ENCODE measurements at places on chromosomes 2 and 18. TPM values are rescaled to one million over a fixed set of nuclear protein-coding genes. Genes with fewer than 3 reads are reported as not detected.

ASIC4 gene
- total RNA-seq = under 0.01 TPM

DNA sequence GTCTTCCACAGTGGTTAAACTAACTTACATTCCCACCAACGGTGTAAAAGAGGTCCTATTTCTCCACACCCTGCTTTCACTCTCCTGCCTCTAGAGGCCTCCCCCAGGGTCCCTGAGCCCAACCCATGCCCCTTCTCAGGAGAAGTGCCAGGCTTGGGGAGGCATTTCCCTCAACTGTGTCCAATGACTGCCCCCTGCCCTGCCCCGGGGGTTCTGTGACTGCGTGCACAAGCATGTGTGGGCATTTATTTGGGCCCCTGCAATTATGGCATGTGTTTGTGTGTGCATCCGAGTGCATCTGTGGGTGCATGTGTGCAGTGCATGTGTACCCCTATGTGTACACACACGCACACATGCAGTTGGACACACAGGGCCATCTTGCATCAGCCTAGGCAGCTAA lies 57.3 kb downstream of the INHBB start:
- DNase-seq = no peak

SP100 gene
- total RNA-seq = 93.0 TPM

DNA sequence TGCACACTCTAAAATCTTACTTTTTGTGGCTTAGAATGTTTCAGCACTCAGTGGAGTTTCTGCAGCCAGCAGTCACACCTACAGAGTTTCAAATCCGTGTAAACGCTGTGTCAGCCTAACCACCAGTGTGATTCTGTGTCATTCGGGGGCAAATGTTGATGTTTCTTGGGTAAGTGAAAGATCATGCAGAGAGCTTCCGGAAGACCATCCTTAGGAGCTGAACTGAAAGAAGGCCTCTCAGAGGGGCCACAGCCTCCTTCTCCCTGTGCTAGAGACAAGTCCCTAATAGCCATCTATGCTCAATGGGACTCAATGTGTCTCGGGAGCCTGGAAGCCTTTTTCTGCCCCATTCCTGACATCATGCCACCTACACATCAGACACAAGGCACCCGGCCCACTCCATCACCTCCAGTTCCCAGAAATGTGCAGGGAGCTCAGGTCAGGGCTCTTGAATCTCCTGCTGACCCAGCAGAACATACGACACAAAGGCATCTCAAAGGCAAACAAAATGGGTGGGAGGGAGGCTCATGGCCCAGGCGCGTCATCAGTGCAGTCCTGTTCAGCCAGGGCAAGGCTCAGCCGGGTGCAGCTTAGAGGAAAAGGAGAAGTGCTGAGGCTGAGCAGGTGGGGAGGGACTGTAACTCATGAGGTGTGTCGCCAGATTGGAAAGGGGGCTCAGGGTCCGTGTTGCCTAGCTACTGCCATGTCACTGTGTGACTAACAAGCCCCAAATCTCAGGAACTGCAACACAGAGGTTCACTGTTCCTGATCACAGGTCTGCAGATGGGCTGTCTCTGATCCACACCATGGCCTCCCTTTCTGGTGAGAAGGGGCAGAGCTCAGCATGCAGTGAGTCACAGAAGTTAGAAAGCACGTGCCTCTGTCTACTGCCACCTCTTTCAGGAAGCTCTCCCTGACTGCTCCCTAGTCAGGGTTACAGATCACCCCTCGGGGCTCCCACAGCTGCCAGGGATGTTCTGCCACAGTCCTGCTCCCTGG lies 82.0 kb downstream of the SMAD7 start:
- no peak for DNase-seq

- DNase-seq = no peak
Measured at GRCh38 chr2:64657411-64657810, 3.7 kb upstream of the SERTAD2 start.

LRPPRC gene
- 55.0 TPM for total RNA-seq

AGXT gene
- total RNA-seq = not detected

RUFY4 gene
- total RNA-seq = not detected

DPYSL5 gene
- total RNA-seq = not detected

AAK1 gene
- total RNA-seq = 21.1 TPM

All from fibroblast of lung (primary cell).